ENCODE measurements at places on chromosomes 1 and 21. TPM values are rescaled to one million over a fixed set of nuclear protein-coding genes. Genes with fewer than 3 reads are reported as not detected.

Gene IL22RA1
- total RNA-seq = not detected

Gene AMY1A
- not detected for total RNA-seq

Gene CYB5RL
- total RNA-seq = 4.3 TPM

GRCh38 chr1:187275985-187276575 is 447.3 kb downstream of the PLA2G4A start:
- no peak for DNase-seq

- no peak for DNase-seq
Measured at GRCh38 chr1:154925335-154926170, 11.0 kb downstream of the PMVK start.

GRCh38 chr1:76352741-76353435 is 278.3 kb downstream of the ST6GALNAC3 start:
- DNase-seq = no peak

DNA sequence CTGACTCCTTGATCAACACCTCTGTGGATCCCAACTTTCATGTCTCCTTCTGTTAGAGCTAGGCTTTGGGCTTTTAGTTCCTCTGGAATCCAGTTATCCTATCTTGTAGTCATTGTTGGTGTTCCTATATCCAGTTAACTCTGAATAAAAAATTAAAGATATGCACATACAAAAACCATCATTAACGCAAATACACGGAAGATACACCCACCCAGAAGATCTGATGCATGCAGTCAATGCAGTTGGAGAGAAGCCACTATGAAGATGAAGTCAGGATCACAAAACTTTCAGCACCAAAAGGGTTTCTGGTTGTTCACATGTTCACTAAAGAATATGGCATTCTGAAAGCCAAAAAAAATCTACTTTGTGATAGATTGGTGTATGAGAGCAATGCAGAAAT is 123.6 kb upstream of the LHX8 start:
- no peak for DNase-seq

- peak; percentile 23 for DNase-seq
Measured at GRCh38 chr1:148362626-148363438, 120.3 kb downstream of the PPIAL4G start.

- DNase-seq = peak; percentile 3
Measured at GRCh38 chr1:91349524-91349923, 55.1 kb downstream of the HFM1 start.

Gene PTPRF
- 42.7 TPM for total RNA-seq

Gene XCL2
- total RNA-seq = not detected

GRCh38 chr1:169484683-169485430 is 887 bp downstream of the SLC19A2 start:
- DNase-seq = peak; percentile 89

GRCh38 chr1:155176544-155177071 is 3.0 kb downstream of the TRIM46 start:
- DNase-seq = peak; percentile 65

Gene MAP10
- total RNA-seq = 2.2 TPM

- DNase-seq = no peak
Measured at GRCh38 chr21:32806810-32807386, 35.3 kb upstream of the PAXBP1 start.

Gene PCSK9
- total RNA-seq = 9.1 TPM

GRCh38 chr21:41170859-41171609 is 3.1 kb downstream of the BACE2 start:
- DNase-seq = no peak

GRCh38 chr21:42703965-42704364 is 50.5 kb downstream of the PDE9A start:
- DNase-seq = no peak

DNA sequence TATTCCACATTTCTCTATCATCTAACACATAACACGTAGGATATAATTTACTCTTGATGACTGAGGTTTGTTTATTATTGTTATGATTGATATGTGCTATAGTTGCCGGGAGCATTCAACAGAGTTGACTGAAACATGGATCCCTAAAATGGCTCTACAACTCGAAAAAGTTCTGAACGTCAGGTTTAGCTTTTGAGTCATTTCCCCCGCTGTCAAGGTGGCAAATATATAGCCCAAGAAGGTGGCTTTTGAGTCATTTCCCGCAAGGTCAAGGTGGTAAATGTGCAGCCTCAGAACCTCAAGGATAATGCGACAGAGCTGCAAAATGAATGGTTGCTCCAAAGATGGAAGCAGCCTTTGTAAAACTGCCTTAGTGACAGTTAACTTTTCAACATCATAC is 104.0 kb downstream of the NIBAN1 start:
- DNase-seq = no peak
